ENCODE measurements at places on chromosomes 3 and 15. TPM values are rescaled to one million over a fixed set of nuclear protein-coding genes. Genes with fewer than 3 reads are reported as not detected.

The AGTR1 gene
- 2.3 TPM for total RNA-seq

The TM4SF1 gene
- total RNA-seq, result 657 TPM

The GOLGA8M gene
- total RNA-seq, result 0.56 TPM

The LAMB2 gene
- 360 TPM for total RNA-seq

The BFSP2 gene
- total RNA-seq, result not detected

The GASK1A gene
- total RNA-seq, result 1.9 TPM

The OR4F15 gene
- not detected for total RNA-seq

The MTHFS gene
- total RNA-seq, result 15.9 TPM

The CTXN2 gene
- total RNA-seq, result not detected

The CADPS gene
- total RNA-seq, result 0.85 TPM

The PYGO1 gene
- total RNA-seq, result 8.7 TPM

The ROBO2 gene
- under 0.01 TPM for total RNA-seq

The NLGN1 gene
- total RNA-seq, result 6.1 TPM

The SNX4 gene
- 29.9 TPM for total RNA-seq

The DET1 gene
- total RNA-seq, result 5.6 TPM

The CCR3 gene
- total RNA-seq, result not detected

The DOCK3 gene
- total RNA-seq, result 0.28 TPM

The GNAT1 gene
- not detected for total RNA-seq

The TMOD2 gene
- 4.4 TPM for total RNA-seq

The ACP3 gene
- total RNA-seq, result under 0.01 TPM

The ANKRD63 gene
- not detected for total RNA-seq

The CFAP161 gene
- total RNA-seq, result not detected

The KLF13 gene
- total RNA-seq, result 18.6 TPM

The CPA3 gene
- total RNA-seq, result not detected

The THPO gene
- total RNA-seq, result 0.28 TPM

The FHIT gene
- total RNA-seq, result 1.7 TPM

The CHD2 gene
- total RNA-seq, result 51.0 TPM

The ARRDC4 gene
- total RNA-seq, result 16.3 TPM

The RNF111 gene
- total RNA-seq, result 10.5 TPM

The CFAP92 gene
- total RNA-seq, result under 0.01 TPM

Data from regular cardiac myocyte (primary cell).